ENCODE measurements at places on chromosomes 4 and X.

- DNase-seq: no peak
Observed at GRCh38 chrX:19554786-19555185, 39.5 kb upstream of the MAP3K15 start.

GRCh38 chr4:104942990-104943743, 203.5 kb upstream of the TET2 start:
- peak; percentile 24 for DNase-seq

DNA sequence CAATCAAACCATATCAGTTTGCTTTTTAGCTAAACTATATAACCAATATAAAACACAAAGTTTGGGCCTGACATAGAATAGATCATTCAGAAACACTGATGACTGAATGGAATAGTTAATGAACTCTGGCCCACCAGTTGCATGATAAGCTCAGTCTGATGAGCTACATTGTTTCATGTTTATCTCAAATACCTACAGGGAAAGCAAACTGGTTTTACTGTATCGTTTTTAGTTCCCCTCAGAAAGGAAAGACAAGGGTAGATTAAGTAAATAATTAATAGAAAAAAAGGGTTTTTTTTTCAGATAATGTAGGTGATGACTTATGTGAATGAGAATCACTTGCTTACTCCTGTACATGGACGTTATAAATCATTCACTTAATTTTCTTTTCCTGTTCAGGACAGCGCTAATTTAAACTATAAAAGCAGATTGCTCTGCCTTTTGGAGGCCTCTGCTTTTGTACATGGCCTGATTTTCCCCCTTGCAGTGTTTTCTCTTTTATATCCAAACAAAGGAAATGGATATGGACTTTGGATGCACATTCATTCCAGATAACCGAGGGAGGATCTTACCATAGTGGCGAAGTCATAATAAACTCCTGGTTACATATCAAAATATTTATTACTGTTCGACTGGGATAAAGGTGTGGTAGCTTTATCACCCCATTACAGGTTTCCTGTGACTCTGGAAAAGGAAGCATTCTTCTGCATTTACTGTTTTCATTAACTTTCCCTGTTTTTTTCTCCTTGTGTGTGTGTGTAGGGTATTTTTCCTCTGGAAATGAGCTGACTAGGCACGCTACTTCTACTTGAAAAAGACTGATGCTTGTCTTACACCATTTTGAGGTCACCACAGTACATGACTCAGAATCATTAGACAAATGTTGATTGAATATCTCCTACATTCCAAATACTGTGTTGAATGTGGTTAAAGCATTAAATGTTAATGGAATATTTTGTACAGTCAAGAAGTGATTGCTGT, 373.1 kb upstream of the HS3ST1 start:
- DNase-seq: no peak

DNA sequence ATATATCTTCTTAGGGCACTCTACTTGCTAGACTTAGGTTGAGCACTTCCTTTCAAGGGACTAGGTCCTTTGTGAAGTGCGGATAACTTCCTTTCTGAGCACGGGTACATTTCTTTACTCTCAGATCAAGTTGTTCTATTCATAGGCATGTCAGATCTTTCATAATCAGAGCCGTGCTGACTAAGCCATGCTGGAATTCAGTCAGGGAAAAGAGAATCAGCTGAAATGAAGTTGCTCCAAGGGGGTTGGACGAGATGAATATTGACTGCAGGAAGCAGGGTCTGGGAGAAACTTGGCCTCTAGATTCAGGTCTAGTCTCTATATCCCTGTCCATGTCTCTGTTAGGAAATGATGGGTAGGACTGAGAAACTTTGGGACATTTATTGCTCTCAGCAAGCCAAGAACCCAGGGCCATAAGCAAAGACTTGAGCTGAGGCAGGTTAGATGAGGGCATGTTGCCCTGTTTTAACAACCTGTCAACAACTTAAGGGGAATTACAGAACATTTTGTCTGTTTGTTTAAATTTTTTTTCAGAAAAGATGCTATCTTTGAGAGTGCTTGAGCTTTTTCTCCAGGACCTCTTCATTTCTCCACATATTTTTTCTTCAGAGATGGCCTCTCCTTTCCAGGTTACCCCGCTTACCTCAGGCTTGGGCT, 28.3 kb downstream of the AREG start:
- DNase-seq: no peak

DNA sequence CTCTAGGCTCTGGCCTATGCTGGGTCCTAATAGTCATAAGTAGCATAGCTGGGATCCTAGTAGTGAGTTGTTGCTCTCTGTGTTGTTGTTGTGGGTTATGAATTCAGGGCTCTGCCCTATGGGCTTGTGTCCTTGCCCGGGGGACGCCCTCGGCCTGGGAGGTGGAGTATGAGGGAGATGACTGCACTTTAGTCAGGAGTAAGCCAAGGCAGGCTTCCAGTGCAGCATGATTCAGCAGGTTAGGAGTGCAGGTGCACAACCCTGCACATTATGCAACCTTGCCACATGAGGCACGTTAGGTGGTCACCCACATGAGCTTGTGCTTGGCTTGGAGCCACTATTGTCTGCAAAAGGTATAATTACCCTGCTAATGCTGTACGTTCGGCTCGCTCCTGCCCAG, 58.4 kb upstream of the CCDC149 start:
- DNase-seq: no peak

DNA sequence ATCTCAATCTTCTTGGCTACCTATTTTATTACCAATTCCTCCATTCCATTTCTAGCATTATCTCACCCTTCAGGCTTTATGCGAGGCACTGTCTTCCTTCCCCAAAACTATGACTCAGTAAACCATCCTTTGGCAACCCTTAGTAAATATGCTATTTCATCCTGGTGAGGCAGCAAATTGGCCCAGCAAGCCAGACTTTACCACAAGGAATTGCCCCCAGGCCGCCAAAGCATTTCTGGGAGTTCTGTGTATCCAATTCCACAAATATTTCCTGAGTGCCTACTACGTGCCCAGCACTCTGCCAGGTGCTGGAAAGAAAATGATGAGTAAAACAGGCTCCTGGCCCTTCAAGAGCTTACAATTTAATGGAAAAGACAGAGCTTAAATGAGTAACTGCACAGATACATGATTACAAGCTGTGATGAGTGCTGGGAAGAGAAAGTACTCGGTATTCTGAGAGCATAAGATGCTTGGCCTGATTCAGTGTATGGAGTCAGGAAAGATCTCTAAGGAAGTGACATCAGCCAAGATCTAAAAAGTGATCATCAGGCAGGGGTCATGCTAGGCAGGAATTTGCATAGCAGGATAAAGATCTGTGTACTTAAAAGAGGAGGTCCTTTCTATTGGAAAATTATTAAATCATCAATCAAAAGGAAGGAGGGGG, 193.8 kb downstream of the ADAMTS3 start:
- DNase-seq: no peak

- no peak for DNase-seq
Observed at GRCh38 chr4:173039617-173040577, 128.7 kb upstream of the GALNT7 start.

DNA sequence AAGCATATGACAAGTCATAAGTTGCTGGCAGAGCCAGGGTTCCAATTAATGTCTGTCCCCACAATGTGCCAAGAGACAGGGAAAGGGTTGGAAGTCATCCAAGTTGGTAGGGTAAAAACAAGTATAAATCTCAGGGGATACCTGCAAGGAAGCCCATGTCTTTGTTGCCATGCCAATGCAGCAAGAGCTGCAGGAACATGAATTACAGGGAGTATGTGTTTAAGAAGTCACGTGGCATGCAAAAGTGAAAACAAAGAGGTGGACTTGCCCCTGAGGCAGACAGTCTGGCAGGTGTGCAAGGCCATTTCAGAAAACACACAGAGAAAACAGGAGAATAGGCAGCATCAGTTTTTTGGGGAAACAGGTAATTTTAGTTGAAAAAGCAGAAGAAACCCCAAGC, 29.4 kb downstream of the C4orf51 start:
- no peak for DNase-seq

- DNase-seq: no peak
Observed at GRCh38 chr4:88573995-88574394, 18.3 kb upstream of the HERC3 start.

DNA sequence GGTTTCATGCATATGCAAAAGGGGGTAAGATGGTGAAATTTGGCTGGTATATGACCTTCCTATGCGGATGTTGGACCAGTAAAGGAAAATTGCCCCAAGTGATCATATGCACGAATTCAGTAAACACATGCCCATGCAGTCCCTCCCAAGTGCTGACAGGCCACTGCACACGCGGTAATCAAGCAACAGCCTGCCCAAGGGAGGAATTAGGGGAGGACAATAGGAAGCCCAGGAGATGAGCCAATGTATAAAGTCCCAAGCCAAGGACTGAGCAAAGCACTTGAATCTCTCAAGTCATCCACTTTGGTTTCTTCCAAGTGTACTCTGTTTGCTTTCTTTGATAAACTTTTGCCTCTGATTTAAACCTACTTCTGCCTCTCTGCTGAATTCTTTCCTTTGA, 21.1 kb downstream of the MAGEB16 start:
- no peak for DNase-seq

GRCh38 chrX:45758319-45758718, 557.6 kb upstream of the DIPK2B start:
- DNase-seq: peak; percentile 59

DNA sequence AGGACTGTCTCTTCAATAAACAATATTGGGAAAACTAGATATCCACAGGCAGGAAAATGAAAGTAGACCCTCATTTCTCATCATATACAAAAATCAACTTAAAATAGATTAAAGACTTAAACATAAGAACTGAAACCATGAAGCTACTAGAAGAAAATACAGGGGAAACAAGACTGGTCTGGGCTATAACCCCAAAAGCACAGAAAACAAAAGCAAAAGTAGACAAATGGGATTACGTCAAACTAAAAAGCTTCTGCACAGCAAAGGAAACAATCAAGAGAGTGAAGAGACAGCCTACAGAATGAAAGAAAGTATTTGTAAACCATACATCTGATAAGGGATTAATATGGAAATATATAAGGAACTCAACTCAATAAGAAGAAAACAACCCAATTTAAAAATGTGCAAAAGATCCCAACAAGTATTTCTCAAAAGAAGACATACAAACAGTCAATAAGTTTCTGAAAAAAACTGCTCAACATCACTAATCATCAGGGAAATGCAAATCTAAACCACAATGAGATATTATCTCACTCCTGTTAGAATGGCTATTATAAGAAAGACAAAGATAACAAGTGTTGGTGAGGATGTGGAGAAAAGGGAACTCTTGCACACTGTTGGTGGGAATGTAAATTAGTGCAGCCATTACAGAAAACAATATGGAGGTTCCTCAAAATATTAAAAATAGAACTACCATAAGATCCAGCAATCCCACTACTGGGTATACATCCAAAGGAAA, 325.3 kb upstream of the RASGEF1B start:
- DNase-seq: no peak

- no peak for DNase-seq
Observed at GRCh38 chrX:39456894-39457604, 640.7 kb downstream of the BCOR start.

GRCh38 chrX:13996650-13997049, 33.0 kb downstream of the GEMIN8 start:
- no peak for DNase-seq

DNA sequence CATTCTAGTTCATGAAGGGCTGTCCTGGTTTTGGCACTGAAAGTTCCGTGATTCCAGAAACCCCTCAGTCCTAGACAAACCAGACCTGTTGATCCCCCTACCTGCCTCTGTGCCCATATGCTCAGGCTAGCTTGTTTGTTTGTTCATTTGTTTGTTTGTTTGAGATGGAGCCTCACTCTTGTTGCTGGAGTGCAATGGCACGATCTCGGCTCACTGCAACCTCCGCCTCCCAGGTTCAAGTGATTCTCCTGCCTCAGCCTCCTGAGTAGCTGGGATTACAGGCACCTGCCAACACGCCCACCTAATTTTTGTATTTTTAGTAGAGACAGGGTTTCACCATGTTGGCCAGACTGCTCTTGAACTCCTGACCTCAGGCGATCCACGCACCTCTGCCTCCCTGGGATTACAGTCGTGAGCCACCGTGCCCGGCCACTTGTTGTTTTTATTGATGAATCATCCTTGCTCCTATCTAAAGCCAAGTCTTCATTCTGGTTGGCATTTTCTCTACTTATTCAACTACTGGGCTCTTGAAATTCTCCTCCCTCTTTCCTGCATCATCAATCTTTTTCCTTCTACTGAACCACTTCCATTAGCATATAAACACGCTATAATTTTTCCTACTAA, 86.3 kb upstream of the BMP2K start:
- no peak for DNase-seq

- peak; percentile 40 for DNase-seq
Observed at GRCh38 chr4:48139691-48140090, 5.6 kb upstream of the TXK start.

DNA sequence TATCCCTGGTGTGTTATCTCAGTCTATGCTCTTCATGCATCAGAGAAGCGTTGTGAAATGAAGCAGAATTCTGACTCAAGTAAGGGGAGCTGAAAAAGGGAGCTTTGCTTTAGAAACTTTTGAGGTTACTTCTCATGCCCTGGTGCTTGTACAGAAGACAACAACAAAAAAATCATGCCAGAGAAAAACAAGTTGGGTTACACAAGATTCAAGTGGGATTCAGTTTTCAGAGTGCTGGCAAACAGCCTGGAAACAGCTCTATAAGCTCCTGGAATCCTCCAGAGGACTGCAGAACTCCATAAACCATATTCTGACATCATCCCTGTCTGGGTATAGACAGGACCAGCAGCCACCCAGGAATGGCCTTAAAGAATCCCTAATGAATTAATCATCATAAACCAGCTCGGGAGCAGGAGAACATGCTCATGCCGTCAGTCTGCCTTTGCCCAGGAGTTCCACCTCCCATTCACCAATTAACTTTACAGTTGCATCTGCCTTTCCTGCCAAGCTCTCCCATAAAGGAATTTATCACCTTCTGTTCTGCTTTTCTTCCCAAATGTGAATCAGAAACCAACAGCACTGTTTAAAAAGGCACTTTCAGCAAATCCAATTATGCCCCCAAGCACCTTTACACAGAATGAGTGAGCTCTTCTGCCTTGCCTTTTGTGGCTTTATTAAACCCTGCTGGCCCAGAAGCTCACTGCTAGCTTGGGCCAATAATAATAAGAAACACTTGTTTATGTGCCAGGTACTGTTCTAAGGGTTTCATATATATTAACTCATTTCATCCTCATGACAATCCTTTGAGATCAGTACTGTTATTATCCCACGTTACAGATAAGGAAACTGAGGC, 54.5 kb upstream of the FBXW7 start:
- DNase-seq: no peak

DNA sequence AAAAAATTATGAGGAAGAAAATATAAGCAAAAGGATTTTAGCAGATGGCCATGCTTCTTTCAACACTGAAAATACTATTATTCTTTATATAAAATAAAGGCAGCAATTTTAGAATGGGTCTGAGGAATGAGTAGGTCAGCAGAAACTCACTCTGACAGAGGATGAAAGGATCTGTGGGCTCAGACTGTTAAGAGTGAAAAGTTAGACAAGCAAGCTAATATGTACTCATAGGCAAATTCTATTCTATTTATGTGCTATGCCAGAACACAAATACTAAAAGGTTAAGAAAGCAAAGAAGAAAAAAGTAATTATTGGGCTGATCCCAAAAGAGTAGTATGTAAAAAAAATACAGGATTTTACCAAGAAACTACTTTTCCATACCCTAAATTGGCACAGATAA, 13.9 kb downstream of the LCORL start:
- no peak for DNase-seq

All from CD8-positive, alpha-beta T cell (primary cell).